ENCODE measurements at places on chromosomes 4 and X.
A peak's percentile ranks its signal among the peaks of the same experiment; 100 is the strongest.

GRCh38 chr4:85431881-85432485 lies 43.0 kb upstream of the ARHGAP24 start:
- no peak for DNase-seq

- DNase-seq: no peak
Measured at GRCh38 chr4:98574816-98575215, 83.6 kb downstream of the TSPAN5 start.

DNA sequence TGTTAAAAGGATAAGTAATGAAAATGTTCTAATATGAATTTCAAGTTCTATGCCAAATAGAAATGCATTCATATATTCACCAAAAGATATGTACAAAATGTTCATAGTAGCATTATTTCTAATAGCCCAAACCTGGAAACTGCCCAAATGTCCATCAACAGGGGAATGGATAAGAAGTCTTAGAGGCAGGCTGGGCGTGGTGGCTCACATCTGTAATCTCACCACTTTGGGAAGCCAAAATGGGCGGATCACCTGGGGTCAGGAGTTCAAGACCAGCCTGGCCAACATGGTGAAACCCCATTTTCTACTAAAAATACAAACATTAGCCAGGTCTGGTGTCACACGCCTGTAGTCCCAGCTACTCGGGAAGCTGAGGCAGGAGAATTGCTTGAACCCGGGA lies 2.3 kb upstream of the HPRT1 start:
- DNase-seq: no peak

DNA sequence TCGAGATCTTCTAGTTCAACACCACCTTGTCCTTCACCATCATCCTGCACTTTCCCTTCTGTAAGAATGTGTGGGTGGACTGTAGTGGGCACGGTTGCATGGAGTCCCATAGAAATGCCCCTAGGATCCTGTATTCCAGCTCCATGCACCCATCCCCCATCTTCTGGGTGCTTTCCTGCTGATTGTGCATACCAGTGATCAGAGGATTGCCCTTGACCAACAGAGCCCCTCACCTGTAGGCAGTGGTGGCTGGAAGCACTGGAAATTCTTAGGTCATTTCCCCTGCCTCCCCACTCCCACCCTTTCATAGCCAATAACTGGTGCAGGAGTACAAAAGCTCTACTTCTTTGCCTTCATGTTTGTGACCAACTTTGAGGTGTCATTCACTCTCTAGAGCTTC lies 213.4 kb upstream of the ARSJ start:
- DNase-seq: no peak

DNA sequence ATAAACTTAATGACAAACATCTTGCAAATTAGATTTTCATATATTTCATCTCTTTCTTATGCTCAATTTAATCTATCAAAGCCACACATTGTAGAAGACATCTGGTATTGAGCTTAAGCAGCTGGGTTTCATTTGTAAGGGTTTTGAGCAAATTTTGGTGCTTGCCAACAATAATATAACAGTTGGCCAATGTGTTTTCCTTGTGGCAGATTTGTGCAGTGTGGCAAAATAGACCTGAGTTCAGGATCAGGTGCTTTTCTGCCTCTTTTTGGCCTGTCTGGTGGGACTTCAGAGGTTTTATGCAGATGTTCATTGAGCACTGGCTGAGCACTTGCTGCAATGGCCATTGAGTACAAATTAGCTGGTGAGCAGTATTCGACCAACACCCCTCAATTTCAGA lies 301.9 kb downstream of the BMPR1B start:
- peak; percentile 32 for DNase-seq

DNA sequence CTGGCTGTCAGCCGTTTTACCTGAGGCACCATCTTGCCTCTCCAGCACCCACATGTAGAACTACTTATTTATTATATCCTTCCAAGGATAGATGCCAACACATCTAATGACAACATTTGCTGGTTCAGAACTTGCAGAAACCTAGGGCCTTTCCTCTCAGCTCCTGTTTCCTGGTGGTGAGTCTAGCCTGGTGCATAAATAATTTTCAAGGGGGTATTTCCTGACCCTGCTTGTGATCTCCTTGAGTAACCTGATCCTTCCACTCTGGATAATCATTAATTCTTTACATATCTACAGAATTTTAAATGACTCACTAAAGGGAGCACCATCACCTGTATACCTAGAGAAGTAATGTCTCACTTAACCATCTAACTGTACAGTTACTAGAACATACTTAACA lies 153.4 kb downstream of the PPARGC1A start:
- no peak for DNase-seq

DNA sequence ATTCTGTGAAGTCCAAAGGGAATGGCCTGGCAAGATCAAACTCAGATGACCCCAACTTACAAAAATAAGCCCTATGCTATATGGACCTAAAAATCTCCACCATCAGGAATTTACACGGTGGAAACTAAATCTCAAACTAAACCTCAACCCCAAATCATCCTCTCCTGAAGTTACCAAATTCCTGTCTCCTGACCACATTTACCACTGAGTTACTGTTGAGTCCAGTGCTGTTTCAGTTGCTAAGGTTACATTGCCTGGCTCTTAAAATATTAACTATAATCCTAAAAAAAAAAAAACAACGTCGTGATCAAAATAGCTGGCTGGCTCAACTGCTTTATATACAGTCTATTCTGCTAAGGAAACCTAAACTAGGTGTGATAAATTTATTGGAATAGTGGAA lies 315.2 kb upstream of the SLIT2 start:
- DNase-seq: no peak

DNA sequence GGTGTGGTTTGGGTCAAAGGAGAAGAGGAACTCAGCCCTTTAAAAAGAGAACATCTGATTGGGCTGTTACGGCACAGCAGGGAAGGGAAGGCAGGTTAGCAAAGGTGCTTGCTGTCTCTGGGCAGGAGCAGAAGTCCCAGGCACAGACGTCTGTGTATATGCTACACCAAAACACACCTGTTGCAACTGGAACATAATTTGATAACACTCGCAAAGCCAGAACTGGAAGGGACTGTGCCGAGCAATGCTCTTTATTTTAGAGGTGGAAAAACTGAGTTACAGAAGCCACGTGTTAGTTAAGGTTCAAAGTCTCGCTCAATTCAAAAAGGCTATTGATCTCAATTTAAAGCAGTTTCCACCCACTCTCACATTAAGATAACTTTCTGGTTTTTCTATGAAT lies 2.2 kb upstream of the FAM114A1 start:
- no peak for DNase-seq

GRCh38 chr4:161285461-161285860 lies 878.3 kb downstream of the FSTL5 start:
- no peak for DNase-seq

DNA sequence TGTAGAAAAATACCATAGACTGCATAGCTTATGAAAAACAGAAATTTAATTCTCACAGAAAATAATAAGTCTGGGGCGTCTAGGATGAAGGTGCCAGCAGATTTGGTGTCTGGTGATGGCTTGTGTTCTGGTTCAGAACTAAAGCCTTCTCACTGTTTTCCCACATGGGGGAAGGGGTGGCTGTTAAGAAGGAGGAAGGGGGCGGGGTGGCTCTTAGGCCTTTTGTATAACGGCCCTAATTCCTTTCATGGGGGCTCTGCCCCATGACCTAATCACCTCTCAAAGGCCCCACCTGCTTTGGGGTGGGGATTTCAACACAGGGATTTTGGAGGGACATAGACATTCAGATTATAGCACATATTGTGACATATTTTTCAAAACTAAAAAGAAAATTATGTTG lies 173.2 kb upstream of the TECRL start:
- no peak for DNase-seq

- no peak for DNase-seq
Measured at GRCh38 chr4:41205854-41206460, 8.4 kb downstream of the APBB2 start.

DNA sequence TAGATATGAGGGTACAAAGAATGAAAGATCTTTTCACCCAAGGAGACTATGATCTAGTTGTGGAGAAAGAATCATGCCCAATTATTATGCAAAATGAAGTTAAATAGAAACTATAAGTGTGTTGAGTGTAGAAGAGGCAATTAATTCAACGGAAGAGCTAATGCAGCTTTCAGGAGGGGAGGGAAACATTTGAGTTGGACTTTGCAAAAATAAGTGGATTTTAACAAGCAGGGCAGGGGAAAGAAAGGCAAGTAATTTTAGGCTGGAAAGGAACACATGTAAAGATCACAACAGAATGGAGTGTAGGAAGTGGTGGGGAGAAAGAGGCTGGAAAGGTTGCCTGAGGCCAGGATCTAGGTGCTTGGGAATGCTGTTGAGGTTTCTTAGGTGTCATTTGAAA lies 44.1 kb downstream of the KLHL15 start:
- DNase-seq: no peak

DNA sequence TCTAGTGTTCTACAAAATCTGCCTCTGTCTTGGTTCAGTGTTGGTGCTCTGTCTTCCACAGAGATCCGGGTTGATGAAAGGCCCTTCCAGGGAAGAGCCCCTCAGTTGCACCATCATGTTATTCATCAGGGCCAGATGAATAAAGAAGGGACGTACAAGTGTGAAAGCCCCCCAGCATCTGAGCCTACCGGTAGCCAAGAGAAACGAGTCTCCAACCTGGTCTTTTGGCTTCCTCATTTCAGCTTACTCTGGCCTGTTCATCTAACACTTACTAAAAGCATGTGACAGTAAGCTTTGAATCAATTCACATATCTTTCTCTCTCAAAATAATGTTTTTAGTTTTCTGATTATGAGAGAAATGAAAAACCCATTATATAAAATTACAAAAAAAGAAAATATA lies 19.2 kb downstream of the MEPE start:
- DNase-seq: no peak

DNA sequence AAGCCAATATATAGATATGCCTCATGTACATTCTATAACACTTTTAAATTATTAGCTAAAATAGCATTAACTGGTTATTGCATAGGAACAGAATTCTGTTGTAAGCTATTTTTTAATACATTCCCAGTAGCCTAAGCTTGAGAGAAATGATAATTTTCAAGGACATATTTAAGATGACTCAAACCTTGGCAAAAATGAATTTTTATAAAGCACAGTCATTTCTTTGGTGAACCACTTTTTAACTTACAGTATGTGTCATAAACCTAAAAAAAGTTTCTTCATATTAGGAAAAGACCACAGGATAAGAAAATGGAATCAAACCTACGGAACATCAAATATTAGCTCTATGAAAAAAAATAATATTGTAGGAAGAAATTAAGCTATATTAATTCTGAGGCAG lies 986.3 kb downstream of the STIM2 start:
- DNase-seq: no peak

DNA sequence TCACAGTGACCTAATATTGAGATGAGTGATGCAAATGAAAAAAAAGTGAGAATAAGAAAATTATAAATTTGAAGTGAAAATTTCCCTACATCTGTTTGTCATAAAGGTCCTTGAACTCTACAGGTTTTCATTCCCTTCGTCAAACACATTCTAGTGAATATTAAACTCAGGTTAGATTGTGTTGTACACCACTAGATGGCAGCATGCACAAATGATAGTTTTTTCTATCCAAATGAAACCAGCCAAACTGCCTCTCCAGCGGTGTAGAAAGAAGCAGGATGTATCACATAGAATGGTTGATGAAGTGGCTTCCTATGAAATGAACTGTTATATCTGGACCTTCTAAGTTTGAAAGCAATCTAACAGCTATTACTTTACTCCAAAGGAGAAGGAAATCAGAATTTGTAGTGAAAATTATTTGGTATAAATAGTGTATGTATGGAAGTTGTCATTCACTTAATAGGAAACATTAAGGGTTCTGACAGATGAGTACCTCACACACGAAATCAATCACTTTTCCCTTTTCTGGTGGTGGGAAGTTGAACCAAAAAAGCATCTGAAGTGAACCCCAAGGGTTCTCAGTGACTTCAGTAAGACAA lies 382.7 kb downstream of the UNC5C start:
- DNase-seq: peak; percentile 56

DNA sequence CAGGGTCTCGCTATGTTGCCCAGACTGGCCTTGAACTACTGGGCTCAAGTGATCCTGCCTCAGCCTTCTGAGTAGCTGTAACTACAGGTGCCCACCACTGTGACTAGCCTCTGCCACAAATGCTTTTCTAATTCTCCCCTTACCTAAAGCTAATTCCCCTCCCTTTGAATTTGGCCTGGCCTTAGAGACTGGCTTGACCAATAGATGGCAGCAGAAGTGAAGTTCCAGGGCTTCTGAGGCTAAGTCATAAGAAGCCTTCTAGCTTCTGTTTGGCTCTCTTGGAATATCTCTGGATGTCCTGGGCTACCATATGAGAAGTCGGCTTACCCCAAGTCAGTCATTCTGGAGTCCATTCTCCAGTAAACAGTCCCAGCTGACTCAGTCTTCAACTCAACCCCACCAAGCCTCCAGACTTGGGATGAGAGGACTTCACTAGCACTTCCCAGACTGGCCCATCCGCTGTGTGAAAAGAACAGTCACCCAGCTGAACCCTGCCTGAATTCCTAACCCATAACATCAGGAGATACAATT lies 61.0 kb downstream of the HPRT1 start:
- DNase-seq: peak; percentile 60

- no peak for DNase-seq
Measured at GRCh38 chr4:185512516-185512915, 22.8 kb downstream of the PDLIM3 start.

- no peak for DNase-seq
Measured at GRCh38 chr4:106793933-106794332, 242.2 kb downstream of the DKK2 start.

- DNase-seq: peak; percentile 70
Measured at GRCh38 chrX:50779694-50780093, 34.3 kb downstream of the SHROOM4 start.

DNA sequence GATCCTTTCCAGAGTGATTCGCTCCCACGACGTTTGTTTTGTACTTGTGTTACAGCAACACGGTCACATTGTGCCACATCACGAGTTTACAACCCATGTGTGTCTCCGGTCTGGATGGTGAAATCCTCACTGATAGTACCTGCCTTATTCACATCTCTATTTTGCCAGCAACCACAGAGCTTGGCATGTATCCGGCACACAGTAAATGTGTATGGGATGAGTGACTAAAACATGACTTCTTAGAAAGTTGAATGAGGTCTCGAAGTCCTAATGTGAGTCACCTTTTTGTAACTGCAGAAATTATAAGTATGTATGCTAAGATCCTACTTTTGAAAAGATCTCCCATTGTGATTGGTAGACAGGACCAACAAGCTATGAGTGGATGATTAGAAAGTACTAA lies 7.5 kb downstream of the STOX2 start:
- no peak for DNase-seq

- DNase-seq: no peak
Measured at GRCh38 chrX:102988517-102988916, 51.4 kb downstream of the RAB40AL start.

- DNase-seq: no peak
Measured at GRCh38 chrX:108464604-108465003, 25.0 kb downstream of the COL4A5 start.

GRCh38 chr4:187227907-187228704 lies 504.4 kb upstream of the FAT1 start:
- DNase-seq: no peak

Measured in A673 (cell line).